ENCODE measurements at places on chromosomes 6 and 20.

GRCh38 chr6:36235309-36235708 lies 34.6 kb upstream of the PNPLA1 start:
- DNase-seq = no peak

GRCh38 chr6:53922539-53922981 lies 127.8 kb downstream of the LRRC1 start:
- DNase-seq = no peak

- DNase-seq = no peak
These were observed 27.1 kb downstream of the SYNJ2 start for GRCh38 chr6:158008864-158009113.

DNA sequence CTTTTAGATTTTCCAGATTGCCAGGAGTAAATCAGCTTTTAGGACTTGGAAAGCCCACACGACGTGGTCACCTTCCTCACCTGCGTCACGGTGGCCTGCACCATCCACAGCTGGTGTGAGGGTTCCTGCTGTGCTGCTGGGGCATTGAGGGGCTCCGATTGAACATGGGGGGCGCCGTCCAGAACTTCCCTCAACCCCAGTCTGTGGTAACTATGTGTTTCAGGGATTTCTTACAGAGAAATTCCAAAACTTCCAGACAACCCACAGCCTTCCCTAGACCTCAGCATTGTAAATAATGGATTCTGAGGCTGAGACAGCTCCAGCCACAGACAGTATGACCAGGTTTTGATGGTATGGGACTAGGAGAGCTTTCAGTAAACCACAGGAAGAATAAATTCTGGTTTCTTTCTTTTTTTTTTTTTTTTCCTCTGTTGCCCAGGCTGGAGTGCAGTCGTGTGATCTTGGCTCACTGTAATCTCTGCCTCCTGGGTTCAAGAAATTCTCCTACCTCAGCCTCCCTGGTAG lies 46.7 kb upstream of the IRF4 start:
- DNase-seq = no peak

DNA sequence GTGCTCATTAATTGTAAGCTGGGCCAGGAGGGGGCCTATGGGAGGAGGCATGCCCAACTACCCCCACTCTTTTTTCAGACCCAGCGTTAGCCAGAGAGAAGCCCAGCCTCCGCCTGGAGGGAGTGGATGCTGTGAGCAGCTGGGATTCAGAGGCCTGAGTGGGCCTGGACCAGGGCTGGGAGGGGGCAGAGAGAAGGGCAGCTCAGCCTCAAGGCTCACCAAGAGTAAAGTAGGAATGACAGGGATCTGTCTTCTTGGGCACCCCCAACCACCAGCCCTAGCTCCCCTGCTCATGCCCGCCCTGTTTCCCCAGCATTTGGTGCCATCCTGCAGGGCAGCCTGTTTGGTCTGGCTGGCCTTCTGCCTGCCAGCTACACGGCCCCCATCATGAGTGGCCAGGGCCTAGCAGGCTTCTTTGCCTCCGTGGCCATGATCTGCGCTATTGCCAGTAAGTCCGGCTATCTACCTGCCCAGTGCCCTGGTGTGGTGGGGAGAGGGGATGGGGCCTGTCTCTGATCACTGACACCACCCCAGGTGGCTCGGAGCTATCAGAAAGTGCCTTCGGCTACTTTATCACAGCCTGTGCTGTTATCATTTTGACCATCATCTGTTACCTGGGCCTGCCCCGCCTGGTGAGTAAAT lies 6.8 kb downstream of the SLC29A1 start:
- no peak for DNase-seq

DNA sequence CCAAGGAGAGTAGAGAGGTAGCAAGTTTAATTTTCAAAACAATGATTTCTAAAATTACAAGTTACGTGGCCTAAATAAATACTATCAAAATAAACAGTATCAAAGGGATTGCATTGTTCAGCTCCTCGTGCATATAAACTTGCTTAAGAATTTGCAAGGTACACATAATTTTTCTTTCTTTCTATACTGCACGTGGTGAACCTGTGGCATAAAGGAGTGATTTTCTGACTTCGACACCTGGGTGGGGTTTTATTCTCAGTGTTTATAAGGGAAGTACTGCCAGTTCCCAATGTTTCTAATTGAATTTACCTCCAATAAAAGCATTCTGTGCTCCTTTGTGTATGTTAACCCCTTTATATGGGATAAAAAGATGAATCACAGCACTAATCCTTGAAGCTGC lies 50.1 kb upstream of the C20orf144 start:
- no peak for DNase-seq

DNA sequence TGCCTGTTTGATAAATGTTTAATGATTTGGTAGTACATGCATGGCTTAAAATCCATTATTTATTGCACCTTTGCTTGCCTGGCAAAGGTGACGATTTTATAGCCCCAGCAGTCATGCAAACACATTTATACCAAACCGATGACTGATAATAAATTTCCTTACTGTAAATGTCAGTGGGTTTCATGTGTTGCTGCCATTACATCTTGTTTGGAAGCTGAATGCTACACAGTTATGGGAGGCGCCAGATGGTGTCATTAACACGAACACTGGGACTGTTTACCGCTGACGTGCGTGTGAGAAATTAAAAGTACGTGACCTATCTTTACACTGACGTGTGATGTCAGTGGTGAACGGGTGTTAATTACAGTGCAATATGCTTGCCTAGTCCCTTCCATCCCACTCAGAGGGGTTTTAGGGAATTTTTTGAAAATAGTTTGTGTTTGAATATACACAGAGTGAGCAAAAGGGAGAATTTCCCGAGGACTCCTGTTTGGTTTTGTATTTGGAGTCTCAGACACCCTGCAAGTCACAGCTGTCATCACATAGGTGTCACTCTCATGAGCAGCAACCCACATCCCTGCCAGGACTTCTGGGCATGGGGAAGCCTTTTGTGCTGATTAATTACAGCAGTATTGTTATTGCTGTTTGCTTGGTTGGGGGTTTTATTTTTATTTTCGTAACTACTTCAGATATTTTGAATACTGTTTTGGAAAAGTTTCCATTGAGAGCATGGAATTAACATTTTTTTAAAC lies 151.8 kb upstream of the INSM1 start:
- no peak for DNase-seq

DNA sequence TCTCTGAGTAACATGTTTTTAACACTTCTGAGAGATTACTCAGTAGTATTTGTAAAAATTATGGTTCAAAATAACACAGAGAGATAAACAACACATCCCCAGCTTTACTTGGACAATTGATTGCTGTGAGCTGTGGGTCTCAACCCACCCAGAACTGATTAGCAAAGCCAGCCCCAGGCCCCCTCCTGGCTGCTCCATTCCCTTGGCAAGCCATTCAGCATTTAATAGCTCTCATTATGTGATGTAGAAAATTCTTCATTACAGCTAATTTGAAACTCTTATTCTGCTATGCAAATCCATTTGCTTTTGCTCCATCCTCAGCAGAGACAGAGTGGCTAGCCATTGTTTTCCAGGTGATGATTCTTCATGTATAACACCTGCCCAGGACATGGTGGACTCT lies 16.6 kb upstream of the SIRT5 start:
- no peak for DNase-seq

Data from HuH-7 (cell line).